ENCODE measurements at places on chromosomes 2 and 18. TPM values are rescaled to one million over a fixed set of nuclear protein-coding genes. Genes with fewer than 3 reads are reported as not detected.

DNA sequence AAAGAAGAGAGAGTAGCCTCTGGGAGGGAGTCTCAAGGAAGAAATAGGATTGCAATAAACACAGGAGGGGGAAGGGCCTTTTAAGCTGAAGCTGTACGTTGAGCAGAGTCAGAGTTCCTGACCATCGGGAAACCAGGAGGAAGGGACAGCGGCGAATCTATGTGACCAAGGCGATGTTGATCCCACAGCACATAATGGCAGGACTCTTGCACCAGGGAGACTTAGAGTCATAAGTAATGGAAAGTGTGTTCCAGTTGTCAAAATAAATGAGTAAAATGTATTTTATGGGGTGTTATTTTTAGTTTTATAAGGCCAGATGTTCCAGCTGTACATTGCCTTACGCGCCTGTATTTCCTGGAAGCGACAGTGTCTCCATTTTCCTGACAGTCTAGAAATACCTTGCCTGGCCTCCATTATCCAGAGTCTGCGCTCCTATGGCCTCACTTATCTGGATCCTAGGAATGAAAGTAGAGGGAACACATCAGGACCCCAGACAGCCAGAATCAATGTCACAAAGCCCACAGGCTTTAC, 152.8 kb upstream of the COPS8 start:
- no peak for DNase-seq

DNA sequence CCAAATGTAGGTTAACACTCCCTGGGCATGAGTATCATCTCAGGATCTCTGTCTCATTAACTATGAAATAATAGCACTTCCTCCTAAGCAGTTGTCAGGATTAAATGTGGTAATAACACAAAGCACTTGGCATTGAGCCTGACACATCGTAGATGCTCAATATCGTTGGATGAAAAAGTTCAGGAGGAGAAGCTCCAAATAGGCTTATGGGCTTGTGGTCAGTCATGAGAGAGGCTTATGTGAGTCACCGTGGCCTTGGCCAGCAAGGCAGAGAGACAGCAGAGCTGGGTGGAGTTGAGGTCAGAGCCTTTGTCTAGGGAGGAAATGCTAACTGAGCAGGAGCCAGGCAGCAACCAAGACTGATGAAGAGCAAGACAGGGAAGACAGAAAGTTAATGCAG, 68.3 kb upstream of the PPM1B start:
- peak; percentile 96 for DNase-seq

DNA sequence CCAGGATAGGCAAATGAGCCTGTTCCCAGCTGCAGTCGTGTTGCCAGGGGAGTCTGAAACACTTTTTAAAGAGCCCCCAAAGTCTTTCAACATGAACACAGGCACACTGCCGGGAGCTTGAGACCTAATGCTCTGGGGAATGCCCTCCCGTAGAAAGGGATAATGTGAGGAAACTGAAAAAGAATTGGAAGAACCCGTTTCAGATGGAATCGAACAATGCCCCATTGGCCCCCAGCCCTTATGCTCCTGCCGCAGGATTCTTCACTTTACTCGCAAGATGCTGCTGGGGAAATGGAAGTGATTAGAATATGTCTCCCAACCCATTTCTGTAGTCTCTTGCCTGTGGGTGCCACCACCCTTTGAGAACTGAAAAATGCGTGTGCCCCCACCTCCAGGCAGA, 136.3 kb upstream of the GATA6 start:
- no peak for DNase-seq

The MEIS1 gene
- total RNA-seq, result 2.5 TPM

DNA sequence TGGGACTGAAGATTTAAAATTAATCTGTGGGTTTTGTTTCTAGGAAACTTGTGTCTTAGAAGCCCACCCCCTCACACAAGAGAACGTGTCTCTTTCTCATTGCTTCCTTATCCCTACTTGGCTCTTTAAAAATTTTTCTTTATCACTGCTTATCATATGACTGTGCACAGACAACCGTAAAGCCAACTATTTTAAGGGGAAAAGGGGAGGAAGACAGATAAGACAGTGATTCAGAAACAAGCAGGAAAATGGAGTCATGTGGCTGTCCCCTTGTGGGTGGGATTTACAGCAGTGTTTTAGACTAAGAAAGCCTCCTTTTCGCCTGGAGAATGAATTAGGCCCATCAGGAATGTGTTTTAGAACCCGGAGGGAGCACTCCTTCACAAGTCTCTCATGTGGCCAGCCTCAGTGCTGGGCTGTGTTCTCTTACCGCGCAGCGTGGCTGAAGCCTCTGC, 17.6 kb downstream of the PRKCE start:
- DNase-seq, result peak; percentile 20

- peak; percentile 18 for DNase-seq
Measured at GRCh38 chr18:46369323-46369722, 265.1 kb downstream of the HAUS1 start.

The EML6 gene
- total RNA-seq, result 1.8 TPM

The IL36B gene
- not detected for total RNA-seq

Data from HT1080 (cell line).